ENCODE measurements at places on chromosomes 5 and 9.
A peak's percentile ranks its signal among the peaks of the same experiment; 100 is the strongest.

- peak; percentile 55 for DNase-seq
Observed at GRCh38 chr5:64767959-64768357, 533 bp downstream of the SREK1IP1 start.

- no peak for DNase-seq
Observed at GRCh38 chr9:93290495-93291434, 106.8 kb downstream of the WNK2 start.

GRCh38 chr9:1013021-1013420, 36.6 kb downstream of the DMRT3 start:
- DNase-seq = no peak

- DNase-seq = no peak
Observed at GRCh38 chr9:137918331-137919094, 40.9 kb downstream of the CACNA1B start.

- no peak for DNase-seq
Observed at GRCh38 chr9:135468854-135469521, 10.6 kb upstream of the PPP1R26 start.

GRCh38 chr5:75040973-75041372, 11.4 kb downstream of the GCNT4 start:
- DNase-seq = no peak

DNA sequence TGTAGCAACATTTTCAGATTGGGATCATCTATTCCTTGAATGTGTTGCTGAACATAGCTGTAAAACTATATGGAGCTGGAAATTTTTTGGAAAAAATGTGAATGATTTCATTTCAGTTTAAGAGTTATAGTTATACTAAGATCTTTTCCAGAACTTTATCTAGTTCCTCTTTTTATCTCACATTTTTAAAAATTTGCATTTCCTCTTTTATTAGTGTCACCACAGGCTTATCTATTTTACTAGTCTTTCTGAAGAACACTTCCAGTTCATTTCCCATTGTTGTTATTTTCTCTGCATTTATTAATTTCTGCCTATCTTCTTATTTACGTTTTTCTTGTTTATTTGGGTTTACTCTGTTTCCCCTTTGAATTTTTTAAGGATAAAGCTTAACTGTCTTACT, 46.0 kb upstream of the FSTL4 start:
- no peak for DNase-seq

DNA sequence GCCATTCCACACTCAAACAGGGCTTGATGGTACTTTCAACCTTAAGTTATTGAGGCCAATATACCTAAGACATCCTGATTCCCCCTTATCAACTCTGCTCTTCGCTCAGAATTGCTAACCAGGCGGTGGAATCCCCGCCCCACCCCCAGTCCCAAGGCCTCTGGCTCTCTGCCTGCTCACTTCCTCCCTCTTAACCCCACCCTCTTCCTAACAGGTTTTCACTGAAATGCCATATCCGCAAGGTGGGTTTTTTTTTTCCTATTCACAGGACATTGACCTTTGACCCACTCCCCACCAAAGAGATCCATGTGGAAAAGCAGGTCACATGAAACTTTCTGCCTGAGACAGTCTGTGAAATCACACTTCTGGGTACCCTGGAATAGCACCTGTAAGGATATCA, 66.6 kb upstream of the IFNK start:
- peak; percentile 47 for DNase-seq

DNA sequence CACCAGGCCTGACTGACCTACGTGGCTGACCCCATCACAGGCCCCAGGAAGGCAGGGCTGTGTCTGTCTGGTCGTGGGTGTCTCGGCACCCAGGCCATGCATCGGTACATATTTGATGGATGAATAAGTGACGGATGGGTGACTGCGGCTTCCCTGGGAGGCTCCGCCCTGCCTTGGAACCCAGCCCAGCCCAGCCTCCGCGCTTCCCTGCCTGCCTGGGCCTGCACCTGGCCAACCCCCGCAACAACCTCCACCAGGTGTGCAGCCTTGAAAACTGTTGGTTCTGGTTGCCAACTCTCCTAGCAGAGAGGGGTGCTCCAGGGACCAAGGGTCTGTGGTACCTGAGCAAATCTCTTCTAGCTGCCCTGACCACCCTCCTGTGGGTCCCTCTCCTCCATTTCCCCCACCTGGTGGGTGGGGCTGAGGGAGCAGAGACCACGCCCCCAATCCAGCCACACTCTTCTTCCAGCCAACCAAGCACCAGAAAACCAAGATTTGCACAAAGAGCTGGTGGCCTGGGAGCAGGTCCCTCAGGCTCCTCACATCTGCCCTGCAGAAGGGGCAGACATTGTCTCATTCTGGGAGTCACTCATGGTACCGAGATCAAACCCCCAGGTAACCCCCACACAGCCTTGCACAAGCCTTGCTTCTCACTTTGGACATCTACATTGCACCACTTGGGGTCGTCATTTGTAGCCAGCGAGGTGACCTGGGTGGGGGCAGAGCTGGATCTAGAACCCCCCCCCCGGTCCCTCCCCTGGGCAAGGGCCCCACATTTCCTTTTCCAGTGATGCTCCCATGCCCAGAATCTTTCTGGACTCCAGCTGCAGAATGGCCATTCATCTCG, 100.6 kb upstream of the IER5L start:
- no peak for DNase-seq

- no peak for DNase-seq
Observed at GRCh38 chr9:7146582-7146981, 388.8 kb downstream of the KDM4C start.

DNA sequence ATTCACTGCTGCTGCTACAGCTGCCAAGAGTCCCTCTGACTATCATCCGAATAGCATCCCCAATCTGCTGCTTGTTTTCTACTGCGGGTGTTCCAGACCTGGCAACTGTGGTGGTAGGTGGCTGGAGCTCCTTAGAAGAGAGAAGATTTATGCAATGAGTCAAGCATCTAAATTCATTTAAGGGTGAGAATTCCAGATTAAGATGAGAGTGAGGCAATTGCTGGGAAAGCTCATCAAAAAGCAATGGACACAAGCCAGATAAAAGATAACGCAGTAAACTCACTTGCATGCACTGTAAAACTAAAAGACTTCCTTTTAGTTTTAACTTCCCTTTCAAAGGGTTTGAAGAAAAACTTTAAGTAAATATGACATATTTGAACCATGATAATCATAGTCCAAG, 3.9 kb downstream of the PLK2 start:
- DNase-seq = no peak

GRCh38 chr9:135226369-135227050, 139.0 kb downstream of the OLFM1 start:
- DNase-seq = no peak

GRCh38 chr5:102958481-102959011, 161.4 kb downstream of the GIN1 start:
- no peak for DNase-seq

DNA sequence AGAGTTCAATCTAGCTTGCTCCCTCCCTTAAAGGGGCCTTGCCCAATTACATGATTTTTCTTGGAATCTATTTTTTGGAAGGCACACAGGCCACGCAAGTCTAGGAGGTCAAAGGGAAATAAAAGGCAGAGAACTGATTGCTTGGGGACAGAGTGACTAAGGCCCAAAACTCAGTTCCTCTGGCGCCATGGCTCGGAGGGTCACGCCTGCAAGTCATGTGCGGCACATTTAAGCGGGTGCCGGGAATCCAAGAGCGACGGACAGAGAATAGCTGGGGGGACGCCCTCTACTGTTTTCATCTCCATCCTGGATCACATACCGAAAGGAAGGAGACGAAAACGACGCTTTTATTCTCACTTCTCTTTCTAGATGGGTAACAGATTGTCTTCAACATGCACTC, 78.6 kb downstream of the FREM1 start:
- DNase-seq = no peak

GRCh38 chr5:99105216-99105615, 176.4 kb upstream of the CHD1 start:
- no peak for DNase-seq

DNA sequence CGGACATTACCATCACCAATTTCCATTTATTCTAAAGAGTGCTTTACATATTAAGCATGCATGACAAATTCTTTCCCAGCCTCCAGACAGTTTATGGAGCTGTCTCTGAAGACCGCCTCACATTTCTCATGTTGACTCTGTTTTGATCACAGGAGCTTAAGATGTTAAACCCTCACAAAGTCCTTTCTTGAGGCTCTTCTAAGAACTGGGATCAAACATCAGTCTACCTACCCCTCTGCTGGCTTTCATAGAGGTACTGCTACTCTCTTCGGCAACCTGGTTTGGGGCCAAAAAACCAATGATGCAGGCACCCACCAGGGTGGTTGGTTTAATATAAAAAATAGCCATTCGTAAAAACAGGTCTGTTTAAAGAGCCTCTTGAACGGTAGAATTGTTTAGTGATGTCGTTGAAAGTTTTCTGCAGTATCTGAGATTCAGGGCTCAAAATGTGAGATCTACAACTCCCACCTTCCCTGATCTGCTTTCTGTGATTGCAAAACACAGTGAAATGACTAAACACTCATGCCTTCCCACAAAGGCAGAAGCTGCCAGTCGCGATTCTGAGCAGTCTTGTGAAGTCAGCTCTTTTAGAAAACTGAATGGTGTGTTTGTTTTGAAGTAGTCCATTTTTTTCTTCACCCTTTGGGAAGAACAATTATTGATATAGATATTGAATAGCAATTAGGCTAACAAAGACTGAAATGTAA, 3.5 kb downstream of the RXFP3 start:
- DNase-seq = no peak

DNA sequence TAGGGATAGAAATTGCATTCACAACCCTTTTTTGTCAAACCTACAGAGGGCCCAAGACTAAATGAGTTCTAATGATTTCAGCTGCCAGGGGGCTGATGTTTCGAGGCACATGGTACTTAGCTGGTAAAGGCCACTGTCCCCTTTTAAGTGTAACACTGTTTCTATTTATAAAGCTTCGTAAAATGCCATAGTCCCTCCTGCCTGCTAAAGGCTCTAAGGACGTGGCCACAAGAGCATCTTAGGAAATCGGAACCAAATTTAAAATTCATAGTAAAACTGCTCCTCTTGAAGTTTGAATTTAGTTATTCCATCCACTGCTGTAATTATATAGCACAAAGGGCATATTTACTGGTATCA, 170.3 kb upstream of the WWC1 start:
- no peak for DNase-seq

DNA sequence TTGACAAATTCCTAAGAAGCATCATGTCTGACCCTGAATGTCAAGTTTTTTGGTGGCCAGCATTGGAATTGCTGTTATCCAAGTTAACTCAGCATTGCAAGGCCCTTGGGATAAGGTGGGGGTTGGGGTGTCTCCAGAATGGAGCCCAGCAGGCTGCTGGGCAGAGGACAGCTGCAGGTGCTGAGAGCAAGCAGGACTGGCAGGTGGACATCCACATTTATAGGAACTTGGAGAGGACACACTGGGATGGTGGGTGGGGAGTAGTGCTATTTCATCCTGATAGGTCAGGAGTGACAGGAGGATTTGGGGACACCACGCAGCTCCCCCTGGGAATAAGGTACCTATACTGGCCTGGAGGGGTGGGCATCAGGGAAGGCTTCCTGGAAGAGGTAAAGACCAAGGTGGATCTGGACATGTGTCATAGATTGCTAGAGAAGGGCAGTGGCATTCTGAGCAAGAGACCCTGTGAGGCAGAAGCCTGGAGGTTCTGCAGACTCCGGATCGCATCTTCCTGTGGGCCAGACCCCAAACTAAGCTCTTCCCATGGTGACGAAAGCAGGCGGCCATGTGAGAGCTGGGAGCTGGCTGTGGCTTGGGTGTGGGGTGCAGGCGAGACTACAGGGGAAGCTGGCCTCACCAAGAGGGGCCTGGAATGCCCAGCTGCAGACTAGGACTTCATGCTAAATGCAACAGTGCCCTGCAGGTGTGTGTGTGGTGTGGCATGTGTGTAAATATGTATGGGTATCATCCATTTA, 148.1 kb downstream of the RGS3 start:
- DNase-seq = no peak

DNA sequence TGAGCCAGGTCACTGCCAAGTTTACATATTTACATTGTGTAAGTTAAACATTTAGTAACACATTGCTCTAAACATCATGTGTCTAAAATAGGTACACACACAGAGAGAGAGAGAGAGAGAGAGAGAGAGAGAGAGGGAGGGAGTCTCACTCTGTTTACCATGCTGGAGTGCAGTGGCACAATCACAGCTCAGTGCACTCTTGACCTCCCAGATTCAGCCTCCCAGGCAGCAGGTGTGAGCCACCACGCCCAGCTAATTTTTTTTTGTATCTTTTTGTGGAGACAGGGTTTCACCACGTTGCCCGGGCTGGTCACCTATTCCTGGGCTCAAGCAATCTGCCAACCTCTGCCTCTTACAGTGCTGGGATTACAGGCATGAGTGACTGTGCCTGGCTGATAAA, 1045.3 kb downstream of the TLE1 start:
- DNase-seq = no peak

DNA sequence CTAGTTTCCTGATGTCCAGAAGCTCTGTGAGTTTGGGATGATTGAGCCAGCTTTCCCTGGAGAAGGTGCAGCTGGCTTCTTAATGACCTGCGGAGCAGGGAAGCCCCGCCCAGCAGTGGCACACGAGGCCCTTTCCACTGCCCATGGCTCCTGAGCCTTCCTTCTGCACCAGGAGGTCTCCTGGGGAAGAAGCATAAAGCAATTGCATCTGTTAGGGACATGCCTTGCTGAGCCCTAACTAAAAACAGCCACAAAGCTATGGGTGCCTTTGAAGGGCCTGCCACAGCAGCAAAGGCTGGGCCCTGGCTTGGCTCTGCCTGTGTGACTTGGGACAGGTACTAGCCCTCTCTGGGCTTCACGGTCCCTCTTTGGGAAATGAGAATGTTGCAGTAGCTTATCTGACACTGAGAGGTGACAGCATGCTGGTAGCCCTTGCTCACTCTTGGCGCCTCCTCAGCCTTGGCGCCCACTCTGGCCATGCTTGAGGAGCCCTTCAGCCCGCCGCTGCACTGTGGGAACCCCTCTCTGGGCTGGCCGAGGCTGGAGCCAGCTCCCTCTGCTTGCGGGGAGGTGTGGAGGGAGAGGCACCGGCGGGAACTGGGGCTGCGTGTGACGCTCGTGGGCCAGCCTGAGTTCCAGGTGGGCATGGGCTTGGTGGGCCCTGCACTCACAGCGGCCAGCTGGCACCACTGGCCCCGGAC, 218.4 kb downstream of the FSTL4 start:
- peak; percentile 14 for DNase-seq

GRCh38 chr9:77819657-77820056, 171.5 kb upstream of the GNA14 start:
- DNase-seq = no peak

- DNase-seq = no peak
Observed at GRCh38 chr9:121474231-121474947, 25.3 kb downstream of the GGTA1 start.

Measured in liver (tissue), 10 donors.